ENCODE measurements at places on chromosomes 5 and 9.

DNA sequence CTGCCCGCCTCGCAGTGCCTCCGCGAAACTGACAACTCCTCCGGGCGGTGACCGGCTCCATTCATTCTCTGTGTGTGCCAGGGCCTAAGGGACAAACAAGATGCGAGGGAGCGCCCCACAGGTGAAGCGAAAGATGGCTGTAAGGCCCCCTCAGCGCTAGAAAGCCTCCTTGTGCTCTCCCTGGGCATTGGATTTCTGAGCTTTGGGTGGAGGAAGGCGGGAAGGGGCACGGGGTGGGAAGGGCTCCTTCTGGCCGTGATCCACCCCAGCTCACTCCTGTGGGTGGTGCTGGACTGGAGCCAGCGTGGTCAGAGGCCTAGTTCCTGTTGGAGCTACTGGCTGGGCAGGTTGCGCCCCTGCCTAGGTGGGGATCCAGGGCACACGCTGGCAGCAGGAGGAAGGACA is 943 bp downstream of the GALNT12 start:
- DNase-seq = no peak

GRCh38 chr9:113192455-113192854 is 28.6 kb downstream of the FKBP15 start:
- no peak for DNase-seq

- DNase-seq = no peak
Measured at GRCh38 chr5:109584986-109585599, 104.6 kb upstream of the MAN2A1 start.

GRCh38 chr5:178533136-178533535 is 57.1 kb downstream of the COL23A1 start:
- DNase-seq = no peak

- no peak for DNase-seq
Measured at GRCh38 chr5:87776785-87777184, 364.1 kb upstream of the CCNH start.

Data from activated CD4-positive, CD25-positive, alpha-beta regulatory T cell (primary cell).